Endothelial cell (in vitro differentiated cells): ENCODE measurements at places on chromosomes 3 and 15. TPM values are rescaled to one million over a fixed set of nuclear protein-coding genes. Genes with fewer than 3 reads are reported as not detected.

GRCh38 chr3:18704326-18704725 is 279.2 kb upstream of the SATB1 start:
- no peak overlapping the region for H3K4me3 ChIP-seq
- no peak overlapping the region for H3K27ac ChIP-seq
- DNase-seq = no peak
- no peaks in the 10 kb centered on the region for H3K36me3 ChIP-seq
- no peaks in the 10 kb centered on the region for H3K4me1 ChIP-seq

DNA sequence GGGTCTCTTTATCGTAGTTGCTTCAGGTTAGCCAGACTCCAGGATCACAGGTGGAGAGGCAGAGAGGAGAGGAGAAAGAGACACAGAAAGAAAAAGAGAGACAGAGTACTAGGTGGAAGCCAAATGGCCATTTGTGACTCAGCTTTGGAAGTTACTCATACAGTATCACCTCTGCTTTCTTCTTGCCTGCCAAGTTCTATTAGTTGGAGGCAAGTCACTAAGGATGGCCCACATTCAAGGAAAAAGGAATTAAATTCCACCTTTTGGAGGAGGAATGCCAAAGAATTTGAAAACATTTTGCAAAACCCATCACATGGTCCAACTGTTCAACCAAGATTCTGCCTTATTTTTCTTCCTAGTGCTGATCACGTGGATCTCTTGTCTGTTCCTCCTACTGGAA is 291.1 kb downstream of the CHL1 start:
- H3K4me1 ChIP-seq = no peaks in the 10 kb centered on the region
- peaks cover 3% of the 10 kb centered on the region for H3K27me3 ChIP-seq
- H3K27ac ChIP-seq = no peak overlapping the region
- H3K36me3 ChIP-seq = no peaks in the 10 kb centered on the region

DNA sequence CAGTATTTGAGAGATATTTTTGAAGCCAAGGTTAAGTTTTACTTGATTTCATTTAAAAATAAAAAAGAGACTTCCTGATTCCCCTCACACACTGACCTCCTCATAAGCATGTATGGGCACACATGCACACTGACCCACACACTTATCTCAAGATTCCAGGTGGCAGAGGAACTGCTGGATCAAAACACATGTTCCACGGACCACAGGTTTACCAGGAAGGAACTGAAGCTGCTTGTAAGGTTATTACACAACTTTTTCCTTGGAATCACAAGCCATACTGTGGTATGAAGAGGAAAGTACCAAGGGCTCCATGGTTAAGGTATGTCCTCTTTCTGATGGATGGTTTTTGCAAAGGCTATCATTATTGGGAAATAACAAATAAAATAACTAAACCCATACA is 7.5 kb downstream of the CLDN1 start:
- no peaks in the 10 kb centered on the region for H3K36me3 ChIP-seq
- no peaks in the 10 kb centered on the region for H3K4me1 ChIP-seq
- H3K27me3 ChIP-seq = no peaks in the 10 kb centered on the region
- DNase-seq = no peak

DNA sequence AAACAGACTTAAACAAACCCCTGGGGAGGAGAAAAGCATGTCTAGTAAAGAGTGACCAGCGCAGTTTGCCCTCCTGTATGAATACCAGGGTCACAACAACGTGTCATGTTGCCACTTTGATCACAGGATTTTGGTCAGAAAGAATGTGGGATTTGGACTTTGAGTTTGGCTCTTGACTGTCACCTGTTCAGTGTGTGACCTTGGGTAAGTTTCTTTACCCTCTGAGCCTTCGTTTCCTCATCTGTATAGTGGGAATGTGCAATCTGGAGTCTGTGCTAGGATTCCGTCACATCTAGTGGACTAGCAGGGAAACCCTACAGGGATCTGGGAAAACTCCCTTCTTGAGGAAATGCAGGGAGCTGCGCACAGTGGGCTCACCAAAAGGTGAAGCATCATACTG is 63.6 kb downstream of the CCNL1 start:
- no peaks in the 10 kb centered on the region for H3K36me3 ChIP-seq
- no peak for DNase-seq
- no peak overlapping the region for H3K27ac ChIP-seq
- peaks cover 4% of the 10 kb centered on the region for H3K27me3 ChIP-seq
- H3K4me1 ChIP-seq = peaks cover 27% of the 10 kb centered on the region

Gene BAHD1
- 20.4 TPM for total RNA-seq

DNA sequence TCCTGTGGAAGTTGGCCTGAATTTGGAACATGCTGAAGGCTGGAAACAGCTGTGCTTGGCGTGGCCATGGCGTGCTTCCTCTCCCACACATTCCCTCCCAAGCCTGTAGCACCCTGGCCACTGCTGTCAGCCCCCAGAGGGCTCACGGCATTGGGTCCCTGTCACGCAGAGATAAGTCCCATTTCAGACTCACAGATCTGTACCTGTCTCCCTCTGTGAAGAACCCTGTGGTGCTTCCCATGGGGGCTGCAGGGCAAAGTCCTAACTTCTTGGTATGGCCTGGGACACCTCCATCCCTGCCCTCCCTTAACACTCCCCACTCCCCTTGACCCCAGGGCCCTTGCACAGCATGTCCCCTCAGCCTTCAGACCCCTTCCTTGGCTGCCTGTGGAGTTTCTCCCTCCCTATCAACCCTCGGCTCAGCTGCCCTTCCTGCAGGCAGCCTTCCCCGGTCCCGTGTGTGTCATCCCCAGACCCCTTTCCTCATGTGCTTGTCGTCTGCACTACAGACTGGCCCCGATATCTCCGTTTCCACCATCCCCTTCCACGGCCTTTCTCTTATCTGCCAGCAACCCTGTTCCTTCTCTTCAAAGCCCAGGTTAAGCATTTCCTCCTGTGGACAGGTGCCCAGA is 28.6 kb downstream of the ABTB1 start:
- peaks cover 21% of the 10 kb centered on the region for H3K4me1 ChIP-seq
- peak overlapping the region; percentile 61 for H3K27ac ChIP-seq
- H3K27me3 ChIP-seq = peaks cover 7% of the 10 kb centered on the region
- no peak overlapping the region for H3K4me3 ChIP-seq
- H3K36me3 ChIP-seq = no peaks in the 10 kb centered on the region

DNA sequence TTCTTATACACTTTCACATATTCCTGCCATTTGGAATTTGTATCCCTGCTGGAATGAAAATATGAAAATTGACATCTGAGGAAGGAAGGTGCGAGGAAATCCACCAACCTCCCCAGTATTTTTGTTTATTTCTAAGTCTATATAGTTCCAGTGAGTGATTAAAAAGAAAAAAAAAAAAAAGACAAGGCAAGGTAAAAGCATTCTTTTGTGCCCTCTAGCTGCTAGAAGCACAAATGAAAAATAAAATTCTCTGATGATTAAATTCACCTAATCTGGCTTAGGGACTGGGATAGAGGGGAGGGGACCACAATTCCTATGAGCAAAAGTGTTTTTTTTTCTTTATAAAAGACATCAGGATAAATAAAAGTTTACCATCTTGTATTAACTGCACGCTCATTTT is 370.9 kb downstream of the NR2F2 start:
- no peak for DNase-seq
- H3K27me3 ChIP-seq = no peaks in the 10 kb centered on the region
- no peaks in the 10 kb centered on the region for H3K36me3 ChIP-seq
- H3K27ac ChIP-seq = no peak overlapping the region
- no peak overlapping the region for H3K4me3 ChIP-seq

DNA sequence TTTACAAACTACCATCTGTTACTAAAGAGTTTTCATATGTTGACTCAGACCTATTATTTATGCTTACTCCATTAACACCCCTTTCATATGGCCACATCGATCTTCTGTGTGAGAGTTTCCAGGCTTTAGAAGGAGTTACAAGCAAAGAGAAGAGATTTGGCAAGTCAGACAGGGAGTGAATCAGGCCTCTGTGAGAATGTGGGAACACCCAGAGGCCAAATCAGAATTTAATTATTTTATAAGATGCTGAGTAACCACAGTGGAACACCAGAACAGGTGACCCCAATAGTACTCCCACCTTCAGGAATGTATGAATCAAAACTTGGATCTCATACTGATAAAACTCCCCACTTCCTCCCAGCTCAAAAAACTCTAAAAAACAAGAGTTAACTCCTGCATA is 42.0 kb downstream of the IFT57 start:
- H3K27ac ChIP-seq = no peak overlapping the region
- DNase-seq = no peak
- peaks cover 14% of the 10 kb centered on the region for H3K4me1 ChIP-seq
- H3K36me3 ChIP-seq = peaks cover 6% of the 10 kb centered on the region

Gene ZIC1
- 4.1 TPM for total RNA-seq

DNA sequence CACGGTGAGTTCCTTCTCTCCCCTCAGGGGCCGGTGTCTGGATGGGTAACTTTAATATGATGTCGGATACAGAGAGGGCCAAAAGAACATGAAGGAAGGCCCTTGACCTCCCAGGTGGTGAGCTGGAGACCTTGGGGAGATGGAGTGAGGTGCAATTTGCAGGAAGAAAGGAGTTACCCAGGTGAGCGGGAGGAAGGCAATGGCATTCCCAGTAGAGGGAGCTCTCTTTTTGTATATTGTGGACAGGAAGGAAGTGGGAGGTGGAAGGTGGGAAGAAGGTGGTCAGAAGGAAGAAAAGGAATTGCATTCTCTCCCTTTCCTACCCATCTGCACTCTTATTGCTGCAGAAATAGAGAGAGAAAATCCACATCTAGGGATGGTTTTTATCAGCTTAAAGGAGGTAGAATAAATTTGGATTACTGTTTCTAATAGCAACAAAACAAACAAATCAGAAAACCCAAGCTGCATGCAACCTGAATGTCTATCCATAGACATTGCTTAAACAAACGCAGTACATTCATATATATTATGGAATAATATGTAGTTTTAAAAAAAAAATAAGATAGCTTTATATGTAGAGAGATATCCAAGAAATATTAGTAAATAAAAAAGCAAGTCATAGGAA is 169.0 kb upstream of the TSC22D2 start:
- H3K4me3 ChIP-seq = no peak overlapping the region
- H3K4me1 ChIP-seq = peaks cover 9% of the 10 kb centered on the region
- H3K27ac ChIP-seq = peak overlapping the region; percentile 45
- no peaks in the 10 kb centered on the region for H3K27me3 ChIP-seq
- DNase-seq = no peak

Gene RTP3
- total RNA-seq = not detected

DNA sequence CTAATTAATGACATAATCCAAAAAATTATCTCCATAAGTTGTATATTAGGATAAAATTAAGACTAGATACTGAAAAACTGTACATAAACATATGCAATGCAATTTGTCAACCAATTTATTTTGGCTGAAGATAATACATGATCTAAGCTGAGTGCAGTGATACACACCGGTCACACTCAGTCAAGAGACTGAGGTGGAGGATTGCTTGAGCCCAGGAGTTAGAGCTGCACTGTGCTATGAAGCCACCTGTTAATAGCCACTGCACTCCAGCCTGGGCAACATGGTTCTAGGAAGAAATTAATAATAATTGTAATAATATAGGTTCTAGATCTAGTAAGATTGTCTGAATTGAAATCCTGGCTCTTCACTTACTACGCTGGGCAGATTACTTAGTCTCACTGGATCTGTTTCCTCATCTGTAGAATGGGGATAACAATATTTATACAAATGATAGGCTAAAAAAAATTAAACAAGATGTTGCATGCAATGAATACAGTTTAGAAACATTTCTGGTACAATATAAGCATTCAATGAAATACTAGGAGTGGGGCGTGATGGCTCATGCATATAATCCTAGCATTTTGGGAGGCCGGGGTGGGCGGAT is 15.8 kb downstream of the SLC4A7 start:
- H3K27me3 ChIP-seq = no peaks in the 10 kb centered on the region
- no peak for DNase-seq
- H3K27ac ChIP-seq = no peak overlapping the region
- peaks cover 15% of the 10 kb centered on the region for H3K4me1 ChIP-seq

DNA sequence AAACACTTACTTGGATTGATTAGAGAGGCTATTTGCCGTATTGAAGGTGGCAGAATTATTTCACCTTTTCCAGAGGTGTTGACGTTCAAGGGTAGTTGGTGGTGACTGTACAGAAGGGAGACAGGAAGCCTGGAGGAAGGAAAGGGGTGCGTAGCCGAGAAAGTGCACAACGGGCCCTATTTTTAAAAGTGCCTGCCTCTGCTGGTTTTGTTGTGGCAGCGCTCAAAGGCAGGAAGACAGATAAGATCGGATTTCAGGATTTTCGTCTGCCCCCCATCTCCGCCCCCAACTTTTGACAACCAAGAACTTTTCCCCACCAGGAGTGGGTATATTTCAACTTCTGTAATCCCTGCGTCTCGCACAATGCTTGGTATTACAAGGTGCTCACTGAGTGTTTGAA is 38.5 kb downstream of the SMAD3 start:
- DNase-seq = no peak
- H3K36me3 ChIP-seq = no peaks in the 10 kb centered on the region
- H3K4me3 ChIP-seq = no peak overlapping the region

DNA sequence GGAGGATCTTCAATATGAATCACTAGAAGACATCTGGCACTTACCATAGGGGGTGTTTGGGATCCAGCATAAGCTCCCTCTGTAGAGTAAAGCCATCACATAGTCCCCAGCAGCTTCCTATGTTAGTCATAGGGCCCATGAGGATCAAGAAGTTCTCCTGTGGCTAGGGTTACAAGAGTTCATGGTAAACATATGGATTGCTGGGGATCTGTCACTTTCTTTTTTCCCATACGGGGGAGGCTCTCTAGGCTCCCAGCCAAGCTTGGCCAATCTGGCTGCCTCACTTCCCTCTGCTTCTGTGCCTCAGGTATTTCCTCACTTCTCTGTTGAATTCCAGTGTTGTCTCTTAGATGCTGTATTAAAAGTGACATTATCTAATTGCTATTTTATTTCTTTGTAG is 597.9 kb downstream of the PDCD6IP start:
- H3K36me3 ChIP-seq = no peaks in the 10 kb centered on the region
- no peaks in the 10 kb centered on the region for H3K4me1 ChIP-seq
- no peak overlapping the region for H3K4me3 ChIP-seq
- DNase-seq = no peak
- H3K27me3 ChIP-seq = no peaks in the 10 kb centered on the region

Gene NPAP1
- total RNA-seq = 0.18 TPM

DNA sequence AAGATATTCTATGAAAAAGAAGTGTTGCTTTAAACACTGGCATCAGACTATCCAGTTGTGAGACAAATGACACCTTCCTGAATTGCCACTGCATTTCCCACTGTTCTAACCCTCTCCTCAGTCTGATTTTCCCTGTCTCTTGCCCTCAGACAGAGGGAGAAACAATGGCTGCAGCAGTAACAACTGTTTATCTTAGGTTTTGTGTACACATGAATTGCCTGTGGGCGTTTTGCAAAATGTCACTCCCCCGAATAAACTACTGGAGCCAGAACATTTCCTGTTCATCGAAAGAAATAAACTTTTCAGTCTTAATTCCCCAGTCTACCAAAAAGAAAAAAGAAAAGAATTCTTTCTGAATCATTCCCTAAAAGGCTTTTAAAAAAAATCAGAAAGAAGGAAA is 155.1 kb downstream of the MAGI1 start:
- peaks cover 25% of the 10 kb centered on the region for H3K4me1 ChIP-seq
- H3K27me3 ChIP-seq = no peaks in the 10 kb centered on the region
- no peaks in the 10 kb centered on the region for H3K36me3 ChIP-seq
- DNase-seq = peak; percentile 17

- H3K4me3 ChIP-seq = no peak overlapping the region
- no peak overlapping the region for H3K27ac ChIP-seq
- H3K4me1 ChIP-seq = no peaks in the 10 kb centered on the region
- DNase-seq = no peak
Measured at GRCh38 chr3:48247401-48247811, 6.5 kb downstream of the ZNF589 start.
